Kidney glomerular epithelial cell (primary cell): ENCODE measurements at places on chromosomes 4 and X.

GRCh38 chr4:146243141-146243882, 29.0 kb downstream of the REELD1 start:
- no peak for DNase-seq

GRCh38 chr4:17188547-17189400, 290.3 kb upstream of the LDB2 start:
- no peak for DNase-seq

DNA sequence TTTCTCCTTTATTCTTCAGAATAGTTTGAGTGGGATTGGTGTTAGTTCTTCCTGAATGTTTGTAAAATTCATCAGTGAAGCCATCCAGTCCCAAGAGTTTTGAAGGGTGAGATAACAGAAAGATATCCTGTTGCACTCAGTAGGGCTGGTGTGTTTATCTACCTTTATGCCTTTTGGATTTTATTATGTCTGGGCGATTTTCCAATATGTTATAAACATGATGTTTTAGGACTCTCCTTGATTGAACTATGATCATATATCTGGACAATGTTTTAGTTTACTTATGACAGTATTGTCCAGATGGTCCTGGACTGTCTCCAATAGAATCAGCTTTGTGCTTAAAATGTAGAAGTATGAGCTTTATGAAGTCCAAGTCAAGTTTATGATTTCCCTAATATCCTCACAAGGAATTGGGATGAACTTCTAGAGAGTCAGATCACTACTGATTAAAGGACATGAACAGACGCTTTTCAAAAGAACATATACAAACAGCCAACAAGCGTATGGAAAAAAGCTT, 77.6 kb upstream of the ITM2A start:
- DNase-seq = no peak

DNA sequence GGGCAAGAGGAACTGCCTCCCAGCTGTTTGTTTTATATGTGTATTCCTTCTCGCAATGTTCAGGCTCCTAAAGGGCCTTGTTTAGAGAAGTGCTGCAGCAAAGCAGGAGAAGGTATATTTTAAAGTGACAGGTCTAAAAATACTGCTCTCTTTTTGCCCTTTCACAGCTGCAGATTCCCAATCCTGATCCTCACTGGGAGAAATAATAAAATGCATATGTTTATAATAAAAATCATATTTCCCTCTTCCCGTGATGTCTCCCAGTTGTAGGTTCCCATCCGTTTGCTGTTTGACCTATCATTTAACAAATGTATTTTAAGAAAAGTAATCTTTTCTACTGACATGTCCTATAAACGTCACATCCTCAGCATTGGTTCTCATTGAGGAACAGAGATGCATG, 62.7 kb upstream of the GPC4 start:
- DNase-seq = no peak

DNA sequence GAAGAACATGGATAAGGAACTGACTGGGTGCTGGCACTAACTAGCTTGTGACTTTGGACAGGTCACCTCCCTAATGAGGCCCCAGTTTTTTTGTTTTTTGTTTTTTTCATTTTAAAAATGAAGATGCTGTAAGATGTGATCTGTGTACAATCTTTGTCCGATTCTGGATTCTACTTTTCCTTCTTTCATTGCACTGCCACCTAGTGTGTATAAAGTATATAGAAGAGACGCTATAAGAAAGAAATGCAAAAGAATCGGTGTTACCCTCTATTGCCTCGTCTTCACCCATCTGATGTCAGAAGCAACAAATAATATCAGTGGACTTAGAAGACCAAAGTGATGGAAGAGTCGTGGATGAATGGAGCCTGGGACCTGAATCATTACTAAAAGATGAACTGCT, 58.6 kb upstream of the P2RY10 start:
- DNase-seq = no peak

DNA sequence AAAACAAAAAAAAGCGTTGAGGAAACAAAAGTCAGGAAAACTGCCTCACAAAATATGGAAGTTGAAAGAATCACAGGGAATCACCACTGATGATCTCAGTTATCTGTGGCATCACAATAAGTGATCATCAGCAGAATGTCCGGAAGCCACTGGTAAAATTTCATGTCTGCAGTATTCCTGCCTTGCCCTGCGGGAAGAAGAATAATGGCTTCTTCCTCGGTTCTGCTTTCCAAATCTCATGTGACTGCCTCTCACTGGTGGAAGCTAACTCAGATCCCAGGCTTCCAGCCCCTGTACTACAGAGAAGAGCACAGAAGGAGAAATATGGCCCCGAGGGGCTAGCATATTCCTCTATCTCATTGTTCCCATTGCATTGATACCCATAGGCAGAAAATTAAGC, 12.7 kb upstream of the ZNF330 start:
- no peak for DNase-seq

GRCh38 chr4:183831683-183832082, 73.4 kb upstream of the STOX2 start:
- DNase-seq = no peak

DNA sequence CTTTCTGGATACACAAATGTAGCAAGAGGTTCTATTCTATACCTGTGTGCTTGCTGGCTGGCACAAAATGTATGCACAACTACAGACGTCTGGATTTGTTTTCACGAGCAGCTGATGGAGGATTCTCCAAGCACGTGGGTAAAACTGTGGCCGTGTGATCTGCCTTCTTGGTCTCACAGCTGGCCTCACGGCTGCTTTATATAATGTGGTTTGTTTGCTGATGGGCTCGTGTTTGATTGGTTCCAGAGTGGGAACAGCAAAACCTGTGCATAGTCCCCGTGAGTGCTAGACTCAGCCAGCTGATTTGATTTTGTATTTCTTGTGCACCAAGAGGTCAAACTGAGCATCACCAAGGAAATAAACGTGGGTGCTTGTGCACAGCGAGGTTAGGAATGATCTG, 262.6 kb upstream of the RPS6KA3 start:
- DNase-seq = no peak

- no peak for DNase-seq
These were observed 160.8 kb downstream of the MGST2 start for GRCh38 chr4:139826426-139826825.

DNA sequence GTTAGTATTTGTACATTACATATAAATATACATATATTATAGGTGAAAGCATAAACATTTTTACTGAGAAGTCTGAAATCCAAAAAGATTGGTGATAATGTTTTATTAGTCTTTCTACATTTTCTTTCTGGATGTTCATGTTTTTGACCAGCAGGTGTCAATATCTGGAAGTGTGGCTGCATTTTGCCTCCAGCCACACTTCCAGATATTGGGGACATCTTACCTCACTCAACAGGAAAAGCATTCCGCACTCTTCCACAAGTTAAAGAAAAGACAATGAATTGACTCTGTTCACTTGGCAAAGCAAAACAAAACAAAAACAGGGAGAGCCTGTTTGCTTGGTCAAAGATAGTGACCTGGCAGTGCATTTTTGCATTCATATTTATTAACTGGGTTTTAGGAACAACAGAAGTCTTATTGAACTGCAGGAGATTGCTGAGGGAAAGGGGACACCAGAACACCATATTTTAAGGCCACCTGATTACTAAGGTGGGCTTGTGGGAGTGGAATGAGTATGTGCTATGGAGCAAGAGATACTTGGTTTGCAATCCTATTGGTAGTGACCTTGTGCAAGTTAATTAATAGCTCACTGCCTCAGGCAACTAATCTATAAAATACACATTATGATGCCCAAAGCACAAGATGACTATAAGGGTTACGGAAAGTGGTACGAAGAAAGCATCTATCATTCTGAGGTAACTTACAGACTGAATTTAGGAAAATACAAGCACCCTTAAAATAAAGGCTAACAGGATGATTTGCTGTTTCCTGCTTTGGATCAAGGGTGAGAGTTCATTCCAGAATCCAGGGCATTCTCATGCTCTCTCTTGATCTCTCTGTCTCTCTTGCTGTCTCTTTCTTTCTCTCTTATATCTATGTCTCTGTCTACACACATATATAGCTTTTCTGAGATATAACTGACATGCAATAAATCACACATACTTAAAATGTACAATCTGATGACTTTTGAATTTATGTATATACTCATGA, 389.9 kb upstream of the EMCN start:
- no peak for DNase-seq

DNA sequence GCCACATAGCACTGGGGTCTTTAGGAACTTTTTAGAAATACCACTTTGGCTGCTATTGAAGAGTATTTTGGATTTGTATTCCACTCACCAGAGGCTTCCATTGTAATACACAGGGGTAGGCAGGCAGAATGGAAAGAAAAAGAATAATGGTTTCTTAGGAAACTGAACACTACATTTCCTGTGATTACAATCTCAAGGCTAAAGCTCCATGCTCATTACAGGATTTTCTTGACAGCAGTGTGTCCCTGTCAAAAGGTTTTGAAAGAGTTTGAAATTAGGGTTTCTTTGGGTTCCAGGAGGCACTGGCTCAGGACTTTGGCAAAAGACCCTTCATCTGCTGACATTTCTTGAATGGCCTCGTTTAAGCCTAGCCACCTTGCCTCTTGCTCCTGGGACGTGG, 74.8 kb upstream of the STIM2 start:
- no peak for DNase-seq

DNA sequence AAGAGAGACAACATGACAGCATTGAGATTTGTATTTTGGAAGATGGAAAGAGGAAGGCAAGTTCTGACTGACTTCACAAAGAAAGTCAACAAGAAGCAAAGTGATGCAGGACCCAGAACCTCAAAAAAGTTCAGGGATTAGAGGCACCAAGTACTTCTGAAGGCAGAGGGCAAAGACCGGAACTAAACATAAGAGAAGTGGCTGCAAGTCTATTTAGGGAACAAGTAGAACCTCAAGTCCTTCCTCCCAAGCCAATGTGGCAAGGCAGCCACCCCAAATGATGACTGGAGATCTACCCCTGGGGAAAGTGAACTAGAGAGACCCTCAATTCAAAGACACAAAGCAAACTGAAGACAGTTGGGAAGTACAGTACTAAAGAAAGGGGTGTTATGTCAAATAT, 46.6 kb downstream of the SLC39A8 start:
- no peak for DNase-seq
